Myometrial cell (primary cell): ENCODE measurements at places on chromosomes 5 and 9. TPM values are rescaled to one million over a fixed set of nuclear protein-coding genes. Genes with fewer than 3 reads are reported as not detected.

The PLCXD3 gene
- total RNA-seq = 5.7 and 6.1 TPM in 2 replicates

The TMEM252 gene
- not detected in 2 replicates for total RNA-seq

The MRPL50 gene
- 9.4 and 10.7 TPM in 2 replicates for total RNA-seq

The PCDHGB5 gene
- total RNA-seq = 6.7 and 7.2 TPM in 2 replicates

The SLIT3 gene
- not detected in 2 replicates for total RNA-seq

The EIF4EBP3 gene
- total RNA-seq = 0.53 and 3.5 TPM in 2 replicates

The CDC20B gene
- total RNA-seq = not detected in 2 replicates

The DNAH5 gene
- 0.89 and 1.2 TPM in 2 replicates for total RNA-seq

The FCN1 gene
- not detected in 2 replicates for total RNA-seq

The IFNA2 gene
- not detected in 2 replicates for total RNA-seq

The GPR107 gene
- 23.1 and 26.6 TPM in 2 replicates for total RNA-seq

The ZNF462 gene
- total RNA-seq = 5.0 and 6.1 TPM in 2 replicates

The F2RL2 gene
- total RNA-seq = 0.58 and 1.8 TPM in 2 replicates

The PRR16 gene
- total RNA-seq = 24.6 and 34.3 TPM in 2 replicates

The ANKRD31 gene
- under 0.01 TPM in 1 of 2 replicates, not detected in the other for total RNA-seq

The FCHSD1 gene
- total RNA-seq = 23.6 and 32.6 TPM in 2 replicates

The SH3RF2 gene
- total RNA-seq = 0.53 TPM in 1 of 2 replicates, not detected in the other

The SPAG8 gene
- 0.53 and 1.2 TPM in 2 replicates for total RNA-seq
